ENCODE measurements at places on chromosomes 3 and 15.

- no peak for DNase-seq
These were observed 46.4 kb downstream of the ST3GAL6 start for GRCh38 chr3:98809557-98809956.

DNA sequence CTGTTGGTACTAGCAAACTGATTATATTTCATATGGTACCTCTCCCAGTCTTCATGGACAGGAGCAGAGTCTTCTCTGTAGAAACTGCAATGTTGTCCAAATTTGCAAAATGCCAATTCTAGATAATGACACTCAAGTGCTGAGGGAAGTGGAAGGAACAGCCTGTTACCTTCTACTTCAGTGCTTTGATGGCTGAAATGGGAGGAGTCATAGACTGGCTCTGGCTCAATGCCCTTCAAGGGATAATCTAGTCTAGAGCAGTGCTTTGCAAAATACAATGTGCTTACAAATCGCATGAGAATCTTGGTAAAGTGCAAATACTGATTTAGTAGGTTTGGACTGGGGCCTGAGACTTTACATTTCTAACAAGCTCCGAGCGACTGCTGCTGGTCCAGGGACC, 51.7 kb upstream of the ACP3 start:
- DNase-seq = no peak

DNA sequence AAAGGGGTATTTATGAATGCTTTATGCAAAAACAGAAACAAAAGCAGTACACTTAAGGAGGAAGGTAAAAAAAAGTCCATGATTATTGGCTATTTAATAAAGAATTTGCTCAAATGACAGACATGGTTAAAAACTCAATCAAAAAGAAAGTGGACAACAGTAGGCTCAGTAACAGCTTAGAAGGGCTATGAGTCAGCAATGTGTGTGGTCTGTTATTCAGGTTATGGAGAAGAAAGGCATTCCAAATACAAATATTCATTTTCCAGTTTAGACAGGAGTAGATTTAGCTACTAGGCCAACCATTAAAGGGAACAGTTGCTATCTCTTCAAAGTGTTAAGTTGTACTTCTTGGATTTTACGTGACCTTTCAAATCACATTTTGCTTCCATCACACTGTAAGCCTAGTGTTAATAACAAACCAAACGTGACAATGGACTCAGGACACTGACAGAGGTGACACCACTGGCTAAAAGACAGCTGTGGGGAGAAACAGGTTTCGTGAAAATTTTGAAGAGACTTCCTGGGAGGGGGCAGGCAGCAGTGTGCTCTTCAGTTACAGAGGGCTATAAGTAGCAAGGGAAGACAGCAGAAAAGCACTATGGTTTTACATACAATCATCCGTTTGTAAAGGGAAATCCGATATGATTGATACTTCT, 41.7 kb upstream of the MYO5C start:
- DNase-seq = no peak

GRCh38 chr3:105613120-105613519, 246.4 kb downstream of the ALCAM start:
- peak; percentile 69 for DNase-seq

DNA sequence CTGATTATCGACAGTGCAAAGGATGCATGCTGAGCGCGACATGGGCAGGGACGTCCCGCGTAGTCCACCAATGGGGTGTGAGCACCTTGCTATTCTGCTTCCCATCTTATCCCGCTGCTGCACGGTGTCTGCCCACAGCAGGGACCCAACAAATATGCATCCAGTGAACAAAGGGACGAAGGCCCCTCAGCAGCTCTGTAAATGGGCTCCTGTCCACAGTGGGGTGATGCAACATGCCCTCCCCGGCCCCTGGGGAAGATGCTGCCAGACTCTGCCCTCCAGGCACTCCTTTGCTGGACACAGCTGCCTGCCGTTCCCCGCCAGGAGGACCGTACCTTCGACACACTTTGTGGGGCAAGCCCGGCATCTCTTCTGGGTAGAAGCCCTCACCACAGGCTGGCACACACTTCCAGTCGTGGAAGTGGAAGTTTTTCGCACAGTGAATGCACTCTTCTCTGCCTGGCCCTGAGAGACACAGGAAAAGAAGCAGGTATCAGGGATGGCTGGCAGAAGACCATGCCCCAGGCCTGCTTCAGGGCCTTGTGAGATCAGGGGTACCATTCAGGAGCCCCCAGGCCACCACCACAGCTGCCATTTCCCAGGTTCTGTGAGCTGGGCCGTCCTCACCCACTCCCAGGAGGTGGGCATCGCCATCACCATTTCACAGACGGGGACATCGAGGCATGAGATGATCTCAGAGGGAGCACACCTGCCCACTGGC, 18.2 kb upstream of the SNRPA1 start:
- no peak for DNase-seq

- DNase-seq = no peak
These were observed 138.2 kb upstream of the ZNF385D start for GRCh38 chr3:21889166-21889565.

DNA sequence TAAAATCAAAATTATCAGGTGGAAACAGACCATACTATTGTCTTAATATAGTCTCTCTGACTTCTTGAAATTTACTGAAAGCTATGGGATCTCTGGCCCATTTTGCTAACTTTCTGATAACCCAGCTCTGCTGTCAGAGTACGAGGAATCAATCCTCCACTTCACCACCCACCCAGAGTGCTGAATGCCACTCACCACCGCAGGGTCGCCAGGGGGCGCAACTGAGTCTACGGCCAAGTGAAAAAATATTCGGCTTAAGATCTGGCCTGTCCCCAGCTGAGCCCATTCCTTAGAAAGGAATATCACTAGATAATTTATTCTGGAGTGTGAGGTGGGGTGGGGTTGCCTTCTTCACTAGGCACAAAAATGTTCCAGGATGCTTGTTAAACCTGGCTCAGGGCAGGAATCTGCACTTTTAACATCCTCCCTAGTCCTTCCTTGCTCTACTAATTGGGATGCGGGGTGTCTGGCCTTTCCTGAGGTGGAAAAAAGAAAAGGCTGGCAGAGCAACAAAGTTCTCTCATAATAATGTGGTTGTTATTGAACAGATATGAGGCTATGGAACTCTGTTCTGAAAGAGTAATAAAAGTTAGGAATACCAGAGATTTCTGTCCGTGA, 520.6 kb downstream of the MFSD1 start:
- DNase-seq = no peak

GRCh38 chr15:61582092-61582491, 353.0 kb upstream of the RORA start:
- no peak for DNase-seq

GRCh38 chr3:73745526-73746191, 120.9 kb upstream of the PDZRN3 start:
- DNase-seq = peak; percentile 85

DNA sequence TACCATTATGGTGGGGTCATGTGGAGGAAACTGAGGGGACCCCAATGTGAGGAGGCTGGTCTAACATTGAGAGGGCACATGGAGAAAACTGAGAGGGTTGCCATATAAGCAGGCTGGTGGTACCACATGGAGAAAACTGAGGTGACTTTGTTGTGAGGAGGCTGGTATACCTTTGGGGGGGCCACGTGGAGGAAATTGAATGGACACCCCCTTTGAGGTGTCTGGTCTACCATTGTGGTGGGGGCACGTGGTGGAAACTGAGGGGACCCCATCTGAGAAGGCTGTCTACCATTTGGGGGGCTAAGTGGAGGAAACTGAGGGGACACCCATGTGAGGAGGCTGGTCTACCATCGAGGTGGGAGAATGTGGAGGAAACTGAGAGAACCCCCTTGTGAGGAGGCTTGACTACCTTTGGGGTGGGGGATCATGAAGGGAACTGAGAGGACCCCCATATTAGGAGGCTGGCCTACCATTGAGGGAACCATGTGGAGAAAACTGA, 163.8 kb downstream of the FBLN2 start:
- DNase-seq = no peak

DNA sequence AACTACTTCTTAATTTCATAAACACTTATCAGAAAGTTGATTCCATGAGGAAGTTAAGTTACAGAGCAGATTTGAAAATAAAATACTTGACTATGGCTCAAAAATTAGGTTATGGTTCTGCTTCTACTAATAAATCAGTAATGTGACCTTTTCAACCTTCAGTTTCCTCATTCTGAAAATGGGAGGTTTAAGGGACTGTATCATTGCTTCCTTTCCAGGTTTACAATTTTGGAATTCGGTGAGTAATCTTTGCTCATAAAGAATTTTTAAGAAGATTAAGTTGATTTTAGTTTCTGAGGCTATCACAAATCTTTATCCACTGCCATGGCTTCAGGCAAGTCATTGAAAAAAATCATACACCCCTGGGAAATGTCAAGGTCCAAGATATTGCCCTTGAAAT, 1061.2 kb downstream of the DIPK2A start:
- DNase-seq = no peak

- no peak for DNase-seq
These were observed 56.8 kb downstream of the SNRK start for GRCh38 chr3:43343185-43343584.

DNA sequence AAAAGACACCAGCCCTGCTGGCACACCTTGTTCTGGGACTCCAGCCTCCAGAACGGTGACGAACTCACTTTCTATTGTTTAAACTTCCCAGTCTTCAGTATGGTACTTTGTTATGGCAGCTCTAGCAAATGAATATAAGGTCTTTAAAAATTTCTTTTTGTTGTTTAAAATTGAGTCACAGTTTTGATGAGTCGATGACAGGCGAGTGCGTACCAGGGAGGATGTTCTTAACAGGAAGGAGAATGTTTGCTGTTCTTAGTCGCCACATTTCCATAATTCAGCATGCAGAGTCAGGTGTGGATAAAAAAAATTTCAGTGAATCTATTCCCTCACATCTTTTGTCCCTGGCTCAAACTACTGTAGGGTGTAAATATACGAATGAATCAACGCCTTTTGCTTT, 12.4 kb downstream of the DNASE1L3 start:
- DNase-seq = no peak

GRCh38 chr3:81726735-81727134, 34.7 kb downstream of the GBE1 start:
- no peak for DNase-seq

- no peak for DNase-seq
These were observed 138.4 kb upstream of the LRRC3B start for GRCh38 chr3:26484140-26484539.
